Fibroblast of skin of abdomen (primary cell): ENCODE measurements at places on chromosomes 13 and 19.

GRCh38 chr19:4647676-4648644 is 8.6 kb downstream of the TNFAIP8L1 start:
- DNase-seq = no peak

GRCh38 chr13:39311619-39312018 is 273.4 kb downstream of the NHLRC3 start:
- peak; percentile 17 for DNase-seq

DNA sequence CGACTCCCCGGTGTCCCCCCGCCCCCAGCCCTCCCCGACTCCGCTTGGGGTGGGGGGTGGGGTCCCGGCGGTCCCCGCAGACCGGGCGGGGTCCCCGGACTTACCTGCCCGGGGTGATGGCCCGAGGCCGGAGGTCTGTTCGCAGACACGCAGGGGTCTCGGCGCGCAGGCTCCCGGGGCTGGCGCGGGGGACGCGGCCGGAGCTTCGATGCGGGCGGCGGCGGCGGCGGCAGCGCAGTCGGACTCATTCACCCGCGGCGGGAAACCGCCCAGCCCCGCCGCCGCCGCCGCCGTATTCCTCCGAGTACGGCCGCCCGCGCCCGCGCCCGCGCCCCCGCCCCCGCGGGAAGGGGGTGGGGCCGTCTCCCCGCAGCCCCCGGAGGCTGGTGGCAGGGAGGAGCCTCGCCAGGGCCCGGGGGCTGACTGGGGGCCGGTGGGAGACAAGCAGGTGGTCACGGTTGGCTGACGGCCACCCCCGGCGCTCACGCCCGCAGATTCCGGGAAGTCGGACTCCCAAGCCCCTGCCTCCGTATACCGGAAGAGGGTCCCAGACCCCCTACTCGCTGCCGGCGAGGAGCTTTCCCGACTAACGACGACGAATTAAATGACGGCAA is at the start of gene C2CD4C:
TSS of gene C2CD4C (minus strand) at position 246 of the 614 bp plus-strand sequence. CDS start 786 bp downstream, outside the sequence.
- peak; percentile 8 for DNase-seq

- DNase-seq = no peak
These were observed 7.1 kb downstream of the NDUFA11 start for GRCh38 chr19:5896365-5897076.

GRCh38 chr13:27791146-27791900 is 960 bp upstream of the GSX1 start:
- DNase-seq = no peak

DNA sequence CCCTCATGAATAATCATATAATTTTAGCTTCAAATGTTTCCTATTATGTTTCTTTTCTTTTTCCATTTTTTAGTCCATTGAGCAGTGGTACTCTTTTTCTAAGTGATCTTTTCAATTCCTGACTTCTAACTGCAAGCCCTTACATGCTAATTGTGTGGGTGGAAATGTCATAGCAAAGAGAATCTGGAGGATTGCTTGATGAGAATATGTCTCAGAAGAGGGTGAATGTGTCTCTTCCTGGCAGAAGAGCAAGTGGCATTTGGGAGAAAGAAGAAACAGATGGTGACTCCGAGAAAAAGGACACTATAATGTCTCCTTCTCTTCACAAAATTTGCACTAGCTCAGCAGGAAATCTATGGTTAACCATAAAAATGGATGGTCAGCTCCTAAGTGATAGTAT is 2320.0 kb downstream of the PCDH9 start:
- no peak for DNase-seq

GRCh38 chr19:19531951-19532805 is 3.5 kb downstream of the YJEFN3 start:
- DNase-seq = peak; percentile 56

DNA sequence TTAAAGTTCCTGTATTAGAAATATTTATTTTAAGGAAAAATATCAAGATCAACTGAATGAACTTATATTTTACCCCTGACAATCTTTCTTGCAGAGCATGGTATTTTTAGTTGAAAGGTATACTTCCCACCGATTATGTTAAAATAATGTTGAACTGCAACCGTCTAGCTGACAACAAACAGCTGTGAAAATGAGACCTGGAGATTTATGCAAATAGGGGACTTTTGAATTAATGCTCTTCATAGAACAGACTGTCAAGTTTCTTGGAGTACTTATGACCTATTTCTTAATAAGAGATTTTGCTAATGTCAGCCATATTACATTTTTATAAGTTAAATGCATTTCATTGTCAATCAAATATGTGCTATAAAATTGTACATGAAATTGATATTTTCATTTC is 210.9 kb downstream of the NALCN start:
- no peak for DNase-seq

DNA sequence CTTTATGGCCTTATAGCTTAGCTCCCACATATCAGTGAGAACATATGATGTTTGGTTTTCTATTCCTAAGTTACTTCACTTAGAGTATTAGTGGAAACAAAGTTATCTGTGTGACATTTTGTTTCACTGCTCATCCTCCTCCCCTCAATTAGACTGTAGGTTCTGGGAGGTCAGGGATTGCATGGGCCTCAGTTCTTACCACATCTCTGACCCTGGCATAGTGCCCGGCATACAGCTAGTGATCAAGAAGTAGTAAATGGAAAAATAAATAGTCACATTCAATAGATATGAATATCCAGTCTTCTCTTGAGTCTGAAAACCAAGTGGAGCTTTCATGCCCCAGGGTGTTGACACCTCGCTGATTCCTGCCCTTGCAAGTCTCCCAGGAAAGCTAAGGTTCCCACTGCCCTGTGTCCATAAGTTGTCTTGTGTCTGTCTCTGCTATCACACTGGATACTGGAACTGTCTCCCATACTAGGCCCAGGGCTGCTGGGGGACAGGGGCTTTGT is 249.5 kb upstream of the TSHZ3 start:
- no peak for DNase-seq

- DNase-seq = peak; percentile 72
These were observed 97.2 kb downstream of the EPSTI1 start for GRCh38 chr13:42894765-42895243.

DNA sequence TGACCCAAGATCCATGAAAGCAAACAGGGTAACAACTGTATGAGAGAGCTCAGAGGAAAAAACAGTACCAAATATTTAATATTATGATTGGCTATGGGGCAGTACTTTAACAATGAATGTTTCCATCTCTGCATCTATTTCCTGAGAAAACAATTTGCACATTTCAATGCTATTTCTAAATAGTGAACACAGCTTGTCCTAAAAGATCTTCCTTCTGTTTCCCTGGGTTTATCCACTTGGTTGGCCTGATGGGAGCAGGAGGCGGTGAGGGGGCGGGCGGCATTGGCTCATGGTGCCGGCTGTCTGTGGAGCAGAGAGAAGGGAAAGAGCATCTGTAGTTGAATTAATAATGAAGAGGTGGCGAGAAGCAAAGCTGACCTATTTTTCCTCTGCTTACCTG is 291.4 kb downstream of the DCLK1 start:
- DNase-seq = no peak

DNA sequence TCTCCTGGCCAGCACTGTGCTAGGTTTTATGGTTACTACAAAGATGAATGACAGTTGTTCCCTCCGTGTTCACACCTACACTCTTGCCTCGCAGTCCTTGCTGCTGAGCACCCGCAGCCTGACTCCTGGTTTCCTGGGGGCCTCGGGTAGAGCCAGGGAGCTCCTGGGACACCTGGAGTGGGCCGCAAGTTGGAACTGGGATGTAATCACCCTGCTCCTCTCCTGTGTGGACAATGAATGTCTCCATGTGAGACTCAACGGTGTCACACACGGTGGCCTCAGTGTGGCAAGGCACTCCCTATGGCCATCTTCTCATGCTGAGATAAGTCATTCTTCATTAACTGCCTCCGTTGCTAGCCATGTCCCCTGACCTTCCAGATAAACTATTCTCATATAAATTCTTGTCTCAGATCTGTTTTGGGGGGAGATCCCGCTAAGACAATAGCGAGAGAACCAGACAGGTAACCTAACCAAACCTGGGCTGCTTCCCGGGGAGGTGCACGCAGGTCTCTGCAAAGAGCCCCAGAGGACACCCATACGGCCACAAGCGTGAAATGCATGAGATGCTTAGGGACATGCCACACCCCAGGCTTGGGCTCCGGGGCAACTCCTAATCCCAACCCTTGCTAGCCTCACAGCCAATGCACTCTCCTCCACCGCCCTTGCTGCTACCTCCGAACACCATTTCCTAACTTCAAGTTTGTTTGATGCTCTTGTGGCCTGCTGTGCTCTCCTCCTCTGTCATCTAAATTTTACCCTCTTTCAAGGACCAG is 87.2 kb upstream of the IRS2 start:
- no peak for DNase-seq

DNA sequence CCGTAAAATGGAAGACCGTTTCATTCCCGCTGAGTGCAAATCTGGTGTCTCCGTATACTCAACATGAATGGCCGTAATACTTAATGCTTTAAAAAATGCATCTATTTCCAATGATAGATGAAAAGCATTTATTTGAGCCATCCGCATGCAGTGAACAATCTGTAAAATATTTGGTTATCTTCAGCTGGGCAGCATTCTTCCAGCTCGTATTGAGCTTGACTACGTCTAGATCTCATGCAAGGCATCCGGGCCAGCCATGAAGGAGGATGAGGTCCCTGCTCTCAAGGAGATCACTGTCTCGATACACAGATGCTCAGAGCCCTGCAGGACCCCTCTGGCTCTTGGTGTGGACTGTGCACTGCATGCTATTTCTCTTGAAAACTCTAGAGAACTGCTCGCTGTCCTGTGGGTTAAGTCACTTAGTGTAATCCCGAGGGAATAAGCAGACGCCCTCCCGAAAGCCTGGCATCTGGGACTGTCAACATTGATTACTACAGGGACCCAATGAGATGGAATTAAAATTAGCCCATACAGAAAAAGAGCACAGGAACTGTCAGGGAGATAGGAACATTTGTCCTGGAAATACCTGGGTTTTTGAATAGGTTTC is 112.4 kb upstream of the RNF113B start:
- DNase-seq = no peak

- no peak for DNase-seq
These were observed 77.9 kb upstream of the KCTD15 start for GRCh38 chr19:33718651-33719254.

DNA sequence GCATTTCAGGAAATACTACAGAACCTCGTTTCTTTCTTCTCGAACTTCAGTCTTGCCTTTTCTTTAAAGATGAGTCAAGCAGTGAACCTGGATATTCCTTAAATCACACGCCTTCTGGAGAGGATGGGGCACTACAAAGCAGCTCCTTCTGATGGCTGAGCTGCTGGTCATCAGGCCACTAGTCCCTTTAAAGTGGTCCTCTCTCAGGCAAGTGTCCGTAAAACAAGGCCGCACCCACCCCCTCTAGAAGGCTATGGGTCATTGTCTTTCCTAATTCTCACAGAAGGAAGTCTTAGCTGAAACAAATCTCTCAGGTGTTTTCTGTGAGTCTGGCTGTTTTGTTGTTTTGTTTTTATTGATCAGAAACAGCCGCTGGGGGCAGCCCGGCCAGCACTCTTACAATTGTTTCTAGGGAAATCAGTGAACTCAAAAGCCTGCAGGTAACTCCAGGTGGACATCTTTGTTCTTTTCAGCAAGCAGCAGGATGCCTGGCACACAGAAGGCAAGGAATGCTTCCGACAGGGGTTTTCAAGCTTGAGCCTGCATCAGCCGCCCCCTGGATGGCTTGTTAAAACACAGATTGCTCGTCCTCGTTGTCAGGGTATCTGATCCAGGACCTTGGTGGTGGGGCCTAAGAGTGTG is 45.4 kb downstream of the MBNL2 start:
- DNase-seq = no peak

DNA sequence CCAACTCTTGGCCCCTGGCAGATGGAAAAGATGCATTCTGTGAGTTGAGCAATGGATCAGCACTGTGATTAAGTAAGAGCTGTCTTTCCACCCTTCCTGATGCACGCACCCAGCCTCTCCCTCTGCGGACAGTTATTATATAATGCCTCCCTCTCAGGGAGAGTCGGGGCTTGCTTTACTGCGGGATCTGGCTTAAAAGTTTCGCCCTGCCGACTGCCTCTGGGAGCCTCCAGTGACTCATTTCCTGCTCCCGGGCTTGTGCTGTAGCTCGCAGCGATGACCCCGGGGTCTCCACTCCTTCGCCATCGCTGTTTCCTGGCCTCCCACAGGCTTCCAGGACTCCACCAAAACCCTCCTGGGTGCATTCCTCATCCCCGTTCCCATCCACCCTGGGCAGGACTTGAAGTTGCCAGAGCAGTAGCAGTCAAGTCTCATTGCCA is 107.4 kb upstream of the SLC7A1 start:
- peak; percentile 88 for DNase-seq

GRCh38 chr19:7677669-7678311 is 900 bp downstream of the MCEMP1 start:
- DNase-seq = no peak

GRCh38 chr19:45283443-45284033 is 32.5 kb downstream of the MARK4 start:
- no peak for DNase-seq

DNA sequence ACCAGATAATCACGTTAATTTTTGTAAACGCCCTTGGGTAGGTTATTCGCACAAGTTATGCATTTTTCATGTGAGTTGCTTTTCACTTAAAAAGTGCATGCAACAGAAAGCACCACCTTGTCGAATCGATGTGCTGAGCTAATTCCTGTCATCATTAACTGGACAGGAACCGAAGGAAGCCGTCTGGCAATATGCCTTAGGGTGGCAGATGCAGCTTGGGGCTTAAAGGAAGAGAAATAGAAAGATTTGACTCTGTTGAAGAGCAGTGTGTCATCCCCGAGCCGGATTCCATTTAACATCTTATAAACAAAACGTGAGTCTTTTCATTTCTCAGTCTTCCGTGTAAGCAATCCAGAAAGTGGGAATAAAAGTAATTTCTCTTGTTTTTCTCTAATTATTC is 70.0 kb downstream of the ATP11A start:
- no peak for DNase-seq

GRCh38 chr13:28413999-28414398 is 80.9 kb downstream of the FLT1 start:
- no peak for DNase-seq

DNA sequence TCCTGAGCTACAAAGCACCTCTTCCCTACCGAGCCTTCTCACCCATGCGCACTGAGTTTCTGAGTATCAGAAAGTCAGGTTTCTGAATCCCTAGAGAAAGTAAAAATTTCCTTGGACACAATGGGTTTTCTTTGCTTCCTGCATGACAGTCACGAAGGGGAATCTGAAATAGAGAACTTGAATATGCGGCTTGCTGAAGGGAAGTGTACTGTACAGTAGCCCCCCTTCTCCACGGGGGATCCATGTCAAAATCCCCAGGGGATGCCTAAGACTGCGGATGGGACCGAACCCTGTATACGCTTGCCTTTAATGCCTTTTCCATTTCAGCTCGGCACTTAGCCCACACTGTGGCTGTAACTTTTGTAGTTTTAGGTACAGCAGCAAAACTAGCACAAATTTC is 107.9 kb downstream of the GGACT start:
- no peak for DNase-seq
